OCI-M1 (cell line): ENCODE measurements at places on chromosomes 11 and 22.

DNA sequence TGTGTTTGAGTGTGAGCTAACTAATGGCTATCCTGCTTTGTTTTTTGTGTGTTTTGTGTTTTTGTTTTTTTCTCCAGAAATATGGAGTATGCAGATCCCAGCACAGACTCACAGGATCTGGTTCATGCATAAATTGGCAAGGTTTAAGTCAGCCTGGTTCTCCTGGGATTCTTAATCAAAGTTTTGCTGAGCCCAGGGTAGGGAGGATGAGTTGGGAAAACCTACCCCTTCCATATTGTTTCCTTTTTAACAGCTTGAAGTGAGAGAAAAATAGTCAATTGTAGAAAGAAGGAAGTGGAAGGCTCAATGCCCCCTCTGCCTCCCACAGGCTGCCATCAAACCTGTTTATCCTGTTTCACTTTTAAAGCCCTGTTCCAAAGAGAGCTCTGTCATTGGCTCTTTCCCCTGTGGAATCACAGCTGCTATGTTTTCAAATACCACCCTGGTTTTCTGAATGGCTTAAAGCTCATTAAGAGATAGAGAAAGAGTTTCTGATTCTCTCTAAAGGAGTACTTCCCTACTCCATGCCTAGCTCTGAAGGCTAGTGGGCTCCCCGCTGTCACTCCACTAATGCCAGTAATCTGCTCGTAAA is 23.4 kb upstream of the CADM1 start:
- no peak for DNase-seq

- no peak for DNase-seq
These were observed 549.9 kb upstream of the CCDC90B start for GRCh38 chr11:83836065-83836464.

DNA sequence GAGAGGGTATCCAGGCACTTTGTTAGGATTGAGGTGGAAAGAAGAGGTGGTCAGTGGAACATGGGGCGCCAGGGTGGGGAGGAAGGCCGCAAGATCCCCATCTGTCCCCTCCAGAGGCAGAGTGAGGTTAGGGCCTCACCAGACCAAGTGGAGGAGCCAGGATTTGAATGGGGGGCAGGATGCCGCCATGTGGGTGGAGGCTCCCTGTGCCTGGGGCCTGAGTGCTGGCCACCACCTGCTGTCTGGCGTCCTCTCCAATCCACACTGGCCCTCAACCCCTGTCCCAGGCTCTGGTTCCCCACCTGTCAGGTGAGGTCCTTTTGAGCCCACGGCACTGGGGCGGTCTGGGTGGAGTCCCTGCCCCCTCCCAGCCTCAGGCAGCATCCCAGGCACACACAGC is 17.5 kb upstream of the TBX1 start:
- no peak for DNase-seq

DNA sequence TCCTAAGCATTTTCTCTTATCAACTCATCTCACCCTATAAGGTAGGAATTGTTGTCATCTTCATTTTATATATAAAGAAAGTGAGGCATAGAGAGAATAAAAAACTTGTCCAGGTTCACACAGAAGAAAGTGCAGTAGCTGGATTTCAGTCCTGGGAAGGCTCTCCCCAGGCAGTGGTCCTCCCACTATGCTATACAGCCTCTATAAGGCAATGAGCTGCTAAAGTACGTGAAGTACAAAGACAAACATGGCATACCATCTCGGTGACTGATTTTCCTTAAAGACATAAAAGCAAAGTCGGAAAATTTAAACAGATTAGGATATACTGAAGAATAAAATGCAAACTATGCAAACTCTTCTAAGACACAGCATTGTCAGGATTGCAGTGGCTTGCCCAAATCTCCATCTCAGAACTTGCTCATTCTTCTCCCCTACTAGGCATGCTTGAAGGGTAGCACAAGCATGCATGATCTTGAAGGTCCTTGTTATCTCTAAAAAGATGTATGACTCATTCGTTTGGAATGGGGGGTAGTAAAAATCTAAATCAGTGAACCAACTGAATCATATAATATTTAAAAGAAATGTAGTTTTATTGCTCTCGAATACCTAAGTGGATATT is 97.8 kb upstream of the CSNK2A3 start:
- no peak for DNase-seq

GRCh38 chr22:17997456-17997855 is 26.9 kb downstream of the MICAL3 start:
- no peak for DNase-seq

DNA sequence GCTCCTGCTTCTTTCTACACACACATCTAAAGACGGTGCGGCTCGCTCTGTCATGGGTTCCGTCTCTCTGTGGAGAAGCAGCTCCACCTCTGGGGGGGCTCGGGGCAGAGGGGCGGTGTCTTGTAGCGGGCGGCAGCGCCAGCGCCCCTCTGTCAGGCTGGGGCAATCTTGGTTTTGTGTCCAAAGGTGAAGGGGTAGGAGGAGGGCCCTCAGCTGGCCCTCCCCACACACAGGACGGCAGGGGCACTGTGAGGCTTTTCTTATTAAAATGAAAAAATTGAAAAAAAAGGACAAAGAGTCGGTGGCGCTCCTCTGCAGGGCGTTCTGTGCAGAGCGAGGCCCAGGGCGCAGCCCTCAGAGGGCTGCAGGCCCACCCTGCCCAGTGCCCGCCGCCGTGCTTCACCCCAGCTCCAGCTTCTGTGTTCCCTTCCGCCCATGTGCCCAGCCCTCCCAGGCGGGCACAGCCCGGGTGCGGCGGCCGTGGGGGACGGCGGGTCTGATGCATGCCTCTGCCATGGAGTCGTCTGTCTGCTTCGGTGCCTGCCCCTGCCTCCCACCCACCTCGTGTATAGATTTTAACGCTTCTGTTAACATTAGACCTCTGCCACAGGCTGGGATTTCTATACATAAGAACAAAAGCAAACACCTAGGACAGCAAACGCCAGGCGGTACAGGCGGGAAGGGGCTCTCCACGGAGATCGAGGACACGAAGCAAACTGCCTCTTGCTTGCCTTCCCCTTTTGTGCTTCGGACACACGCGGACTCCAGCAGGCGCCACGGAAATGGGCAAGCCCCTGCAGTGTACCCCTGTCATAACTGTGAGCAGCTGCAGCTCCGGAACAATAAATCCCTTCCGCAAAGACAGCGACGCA is 24.5 kb downstream of the MOB2 start:
- DNase-seq: no peak

GRCh38 chr11:79077702-79078330 is 363.0 kb downstream of the TENM4 start:
- no peak for DNase-seq
